ENCODE measurements at places on chromosomes 2 and 18.

DNA sequence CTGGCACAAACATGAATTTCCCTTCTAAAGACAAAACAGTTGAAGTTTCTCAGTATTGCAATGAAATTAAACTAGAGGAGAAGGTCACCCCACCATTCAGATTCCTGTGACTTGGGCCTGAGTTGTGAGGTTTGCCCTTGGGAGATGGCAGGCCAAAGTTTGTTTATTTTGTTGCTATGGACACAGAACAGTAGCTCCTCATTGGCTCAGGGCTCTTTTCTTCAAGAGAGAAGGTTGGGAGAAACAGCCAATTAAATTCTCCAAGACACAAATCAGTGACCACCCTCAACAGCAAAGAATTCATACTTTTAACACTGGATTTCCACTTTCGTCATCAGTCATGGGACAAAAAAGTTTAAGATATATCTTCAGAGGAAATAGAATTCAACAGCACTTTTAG is at the start of gene FLACC1:
FLACC1 (minus strand) TSS at position 125 of the 400 bp plus-strand sequence. CDS start 5,941 bp downstream, outside the sequence.
- peak; percentile 82 for DNase-seq

DNA sequence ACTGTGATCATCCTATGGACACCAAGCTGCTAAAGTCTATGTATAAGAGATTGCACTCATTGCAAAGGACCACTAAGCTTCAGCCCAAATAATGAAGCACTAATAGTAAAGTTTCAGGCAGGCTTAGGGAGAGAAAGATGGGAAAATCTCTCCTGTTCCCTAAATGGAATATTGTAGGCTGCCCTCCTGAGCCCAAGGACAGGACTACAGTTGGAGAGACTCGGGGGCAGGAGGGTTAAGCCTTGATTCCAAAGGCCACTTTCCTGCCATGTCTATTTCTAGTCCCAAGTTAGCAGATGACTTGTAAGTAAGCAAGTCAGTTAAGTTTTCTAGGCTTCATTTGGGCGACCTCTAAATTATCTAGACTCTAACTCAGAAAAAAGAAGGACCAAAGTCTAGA is 9.0 kb downstream of the TMEM247 start:
- no peak for DNase-seq

GRCh38 chr2:62196278-62196901 is 475 bp downstream of the B3GNT2 start:
- DNase-seq = no peak

DNA sequence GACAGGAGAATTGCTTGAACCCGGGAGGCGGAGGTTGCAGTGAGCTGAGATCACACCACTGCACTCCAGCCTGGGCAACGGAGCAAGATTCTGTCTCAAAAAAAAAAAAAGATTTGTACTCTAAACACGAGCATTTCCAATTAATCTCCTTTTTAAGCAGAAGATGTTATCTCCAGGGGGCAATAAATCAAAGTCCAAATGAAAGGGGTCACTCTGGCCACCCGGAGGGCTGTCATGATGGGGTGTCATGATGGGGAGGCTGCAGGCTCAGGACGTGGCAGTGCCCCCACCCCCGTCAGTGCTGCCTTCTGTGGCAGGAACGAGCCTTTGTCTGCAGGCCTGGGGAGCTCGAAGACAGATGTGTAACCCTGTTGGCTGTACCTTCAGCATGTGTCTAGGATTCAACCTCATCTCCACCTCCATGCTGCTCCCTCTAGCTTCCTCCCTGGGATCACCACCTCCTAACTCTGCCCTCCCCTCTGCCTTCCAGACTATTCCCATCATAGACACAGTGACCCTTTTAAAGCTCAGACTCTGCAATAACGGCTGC is 76.9 kb upstream of the YWHAQ start:
- no peak for DNase-seq

- DNase-seq = peak; percentile 26
Observed at GRCh38 chr2:213036836-213037235, 114.6 kb downstream of the IKZF2 start.

DNA sequence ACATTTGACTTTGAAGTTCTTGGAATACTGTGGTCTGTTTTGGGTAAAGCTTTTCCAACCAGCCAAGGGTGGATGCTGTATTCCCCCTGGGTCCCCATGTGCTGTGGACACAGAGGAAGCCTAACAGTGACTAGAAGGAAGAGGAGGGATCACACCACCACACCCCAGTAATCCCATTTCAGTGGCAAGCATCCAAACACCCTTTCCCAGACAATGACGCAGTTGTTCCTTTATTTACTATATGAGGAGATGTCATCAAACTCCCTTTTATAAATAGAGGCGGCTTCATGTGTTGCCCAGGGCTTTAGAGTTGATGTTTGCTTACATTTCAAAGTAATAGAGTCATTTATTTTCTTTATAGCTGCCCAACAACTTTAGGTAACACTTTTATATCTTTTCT is 959.4 kb upstream of the GYPC start:
- DNase-seq = no peak

DNA sequence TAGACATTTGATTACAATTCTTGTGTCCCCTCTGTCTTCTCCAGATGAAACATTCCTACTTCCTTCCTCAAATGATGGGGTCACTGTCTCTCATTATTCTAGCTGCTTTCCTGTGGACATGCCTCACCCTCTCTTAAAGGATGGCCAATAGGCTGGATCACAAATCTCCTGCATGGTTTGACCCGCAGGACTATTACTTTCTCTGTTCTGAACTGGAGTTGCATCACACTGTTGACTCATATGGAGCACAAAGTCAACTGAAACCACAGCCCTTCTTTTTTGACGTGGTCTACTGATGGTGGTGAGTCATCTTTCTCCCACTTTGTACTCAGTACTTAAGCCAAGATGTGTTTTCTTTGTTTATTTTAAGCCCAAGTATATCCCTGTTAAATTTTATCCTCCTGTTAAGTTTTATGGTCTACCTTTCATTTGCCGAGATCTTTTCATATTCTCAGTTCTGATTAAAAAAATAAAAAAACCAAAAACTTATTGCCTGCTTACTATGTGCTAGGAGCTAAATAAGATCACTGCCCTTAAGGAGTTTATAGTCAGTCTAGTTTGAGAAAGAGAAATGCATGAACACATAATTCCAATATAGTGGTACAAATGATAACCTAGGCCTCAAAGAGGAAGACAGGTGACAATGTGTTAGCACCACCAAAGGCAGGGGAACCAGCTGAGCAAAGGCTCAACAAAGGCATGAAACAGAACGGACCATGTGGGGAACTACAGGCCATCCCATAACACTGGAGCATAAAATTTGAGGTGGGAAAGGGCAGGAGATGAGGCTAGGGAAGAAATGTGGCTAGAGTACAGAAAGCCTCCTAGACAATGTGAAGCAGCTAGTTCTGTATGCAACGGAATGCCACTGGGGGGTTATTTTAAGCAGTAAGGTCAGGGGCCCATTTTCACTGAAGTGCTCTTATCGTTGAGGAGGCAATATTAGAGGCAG is 67.6 kb upstream of the ZFP36L2 start:
- DNase-seq = peak; percentile 99

DNA sequence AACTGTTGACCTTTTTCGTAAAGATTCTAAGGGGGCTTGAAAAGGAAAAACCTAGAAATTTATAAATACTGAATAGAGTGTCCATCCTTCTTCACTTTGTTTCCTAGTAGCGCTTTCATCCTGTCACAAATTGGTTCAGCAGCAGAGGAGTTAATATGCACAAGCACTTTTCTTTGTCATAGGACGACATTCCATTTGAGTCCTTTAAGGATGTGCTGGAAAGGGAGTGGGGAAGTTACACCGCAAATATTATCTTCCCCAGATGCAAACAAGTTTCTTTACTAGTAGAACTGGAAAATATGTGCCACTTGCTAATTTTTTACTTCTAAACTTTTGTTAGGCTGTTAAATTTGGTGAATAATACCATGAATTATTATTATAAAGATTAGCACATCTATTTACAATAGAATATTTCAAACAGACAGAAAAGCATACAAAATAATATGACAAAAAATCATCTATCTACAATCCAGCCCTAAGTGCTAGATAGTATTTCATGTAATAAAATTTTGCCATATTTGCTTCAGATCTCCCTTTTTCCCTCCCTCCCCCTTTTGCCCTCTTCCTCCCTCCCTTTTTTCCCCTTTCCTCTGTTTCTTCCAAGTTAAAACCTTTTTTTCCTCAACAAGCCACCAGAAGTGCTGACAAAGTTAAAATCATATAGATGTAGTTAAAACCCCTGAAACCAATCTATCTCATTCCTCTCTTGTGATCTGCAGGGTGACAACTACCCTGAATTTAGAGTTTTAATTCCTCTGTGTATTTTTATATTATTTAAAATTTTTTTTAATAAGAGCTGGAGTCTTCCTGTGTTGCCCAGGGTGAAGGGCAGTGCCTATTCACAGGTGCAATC is 50.5 kb upstream of the MAP4K3 start:
- peak; percentile 48 for DNase-seq

DNA sequence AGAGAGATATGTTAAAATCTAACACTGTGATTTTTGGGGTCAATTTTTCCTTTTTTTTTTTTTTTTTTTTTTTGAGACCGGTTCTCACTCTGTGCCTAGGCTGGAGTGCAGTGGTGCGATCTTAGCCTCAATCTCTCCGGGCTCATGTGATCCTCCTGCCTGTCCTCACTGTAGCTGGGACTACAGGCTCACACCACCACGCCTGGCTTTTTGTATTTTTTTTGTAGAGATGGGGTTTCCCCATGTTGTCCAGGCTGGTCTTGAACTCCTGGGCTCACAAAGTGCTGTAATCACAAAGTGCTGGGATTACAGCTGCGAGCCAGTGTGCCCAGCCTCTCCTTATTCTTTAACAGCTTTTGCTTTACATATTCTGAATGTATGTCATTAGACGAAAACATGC is 2.9 kb upstream of the HAAO start:
- DNase-seq = no peak

GRCh38 chr2:1459727-1460126 is 46.5 kb downstream of the TPO start:
- no peak for DNase-seq

DNA sequence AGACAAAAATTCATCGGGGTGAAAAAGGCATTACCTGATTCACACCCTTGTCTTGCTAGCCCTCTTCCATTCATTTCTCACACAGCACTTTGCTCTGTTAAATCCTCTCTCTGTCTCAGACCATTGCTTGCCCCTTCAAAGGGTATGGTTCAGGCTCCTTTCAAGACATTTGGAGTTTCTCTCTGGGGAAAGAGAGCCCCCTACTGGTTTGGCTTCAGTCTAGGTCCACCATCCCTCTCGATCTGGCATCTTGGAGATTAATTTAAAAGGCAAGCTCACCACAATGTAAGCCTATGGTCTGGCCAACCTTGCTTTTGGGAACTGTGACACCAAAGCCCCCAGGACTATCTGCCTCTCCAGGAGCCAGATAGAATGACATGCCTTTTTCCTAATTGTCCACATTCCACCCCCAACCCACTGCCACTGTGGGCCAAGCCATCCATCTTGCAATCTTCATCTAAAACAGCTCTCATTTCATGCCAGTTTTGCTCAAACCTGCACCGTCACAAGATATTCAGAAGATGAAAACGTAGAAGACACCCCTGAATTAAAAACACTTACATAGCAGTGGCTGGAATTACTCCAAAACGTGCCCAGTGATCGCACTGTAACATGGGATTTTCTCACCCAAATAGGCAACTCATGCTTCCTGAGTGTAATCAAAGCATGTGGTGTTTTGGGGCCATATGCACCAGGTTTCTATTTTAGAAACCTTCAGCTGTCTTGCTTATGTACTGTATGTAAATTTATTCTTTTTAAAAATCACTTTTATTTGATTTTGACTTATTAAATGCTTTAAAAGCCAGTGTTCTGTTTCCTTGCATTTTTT is 93.9 kb downstream of the FARSB start:
- peak; percentile 81 for DNase-seq

GRCh38 chr2:156933645-156934225 is 323.8 kb upstream of the GALNT5 start:
- DNase-seq = no peak

DNA sequence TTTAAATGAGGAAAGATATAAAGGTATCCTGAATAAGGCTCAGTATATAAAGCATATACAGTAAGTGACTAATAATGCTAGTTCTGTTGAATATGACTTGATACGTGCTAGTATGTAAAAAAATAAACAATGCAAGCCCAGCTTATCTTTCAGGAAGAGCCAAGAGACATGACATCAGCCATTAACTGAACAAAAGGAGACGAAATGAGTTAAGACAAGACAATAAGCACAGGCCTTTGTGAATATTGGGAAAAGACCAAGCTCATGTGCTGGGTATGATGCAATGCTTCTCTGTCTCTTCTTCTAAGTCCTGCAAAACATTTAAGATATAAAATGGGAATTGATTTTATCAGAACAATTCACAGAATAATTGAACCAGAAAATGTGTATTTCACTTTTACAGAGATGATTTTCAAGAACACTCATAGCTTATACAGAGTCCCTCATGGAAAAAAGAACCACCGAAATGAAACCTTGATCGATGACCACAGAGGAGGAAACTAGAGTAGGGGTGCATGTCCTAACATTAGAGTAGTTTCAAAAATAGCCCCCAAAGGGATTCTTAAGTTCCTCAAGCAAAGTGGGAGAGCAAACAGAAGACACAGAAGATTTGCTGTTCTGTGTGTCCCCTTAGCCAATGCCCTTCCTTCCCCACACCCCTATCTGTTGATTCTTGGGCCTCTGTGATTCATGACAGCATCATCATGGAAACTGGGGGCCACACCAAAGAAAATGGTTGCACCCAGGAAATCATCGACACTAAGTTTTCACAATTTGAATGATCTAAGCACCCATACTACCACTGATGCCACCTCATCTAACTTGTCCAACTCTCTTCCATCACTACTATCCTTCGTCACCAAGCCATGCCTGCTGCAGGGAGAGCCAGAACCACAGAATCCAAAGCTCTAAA is 68.0 kb upstream of the CRIM1 start:
- peak; percentile 83 for DNase-seq

DNA sequence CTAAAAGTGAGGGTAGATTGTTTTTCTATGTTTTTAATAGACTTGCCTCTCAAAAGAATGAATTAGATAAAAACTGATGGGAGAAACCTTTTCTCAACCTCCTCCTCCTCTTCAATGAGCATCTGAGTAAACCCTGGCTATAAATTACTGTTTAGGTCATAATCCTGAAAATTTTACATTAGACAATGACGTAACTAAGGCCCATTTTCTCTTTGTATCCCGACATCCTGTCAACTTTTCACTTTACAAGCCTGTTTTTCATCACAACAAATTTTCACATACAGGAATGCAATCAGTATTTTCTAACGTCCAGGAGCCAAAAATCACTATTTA is 1.3 kb downstream of the SPIRE1 start:
- peak; percentile 45 for DNase-seq

GRCh38 chr18:79573921-79574491 is 105.6 kb upstream of the CTDP1 start:
- no peak for DNase-seq

GRCh38 chr2:144572977-144573376 is 53.1 kb upstream of the ZEB2 start:
- DNase-seq = no peak

GRCh38 chr2:64214281-64215115 is 70.3 kb upstream of the PELI1 start:
- peak; percentile 28 for DNase-seq

- no peak for DNase-seq
Observed at GRCh38 chr18:7953095-7953958, 386.2 kb downstream of the PTPRM start.

GRCh38 chr2:171966235-171966634 is 33.5 kb upstream of the METAP1D start:
- DNase-seq = no peak

All from fibroblast of pulmonary artery (primary cell).